ENCODE measurements at places on chromosomes 7 and 10.
A peak's percentile ranks its signal among the peaks of the same experiment; 100 is the strongest.

DNA sequence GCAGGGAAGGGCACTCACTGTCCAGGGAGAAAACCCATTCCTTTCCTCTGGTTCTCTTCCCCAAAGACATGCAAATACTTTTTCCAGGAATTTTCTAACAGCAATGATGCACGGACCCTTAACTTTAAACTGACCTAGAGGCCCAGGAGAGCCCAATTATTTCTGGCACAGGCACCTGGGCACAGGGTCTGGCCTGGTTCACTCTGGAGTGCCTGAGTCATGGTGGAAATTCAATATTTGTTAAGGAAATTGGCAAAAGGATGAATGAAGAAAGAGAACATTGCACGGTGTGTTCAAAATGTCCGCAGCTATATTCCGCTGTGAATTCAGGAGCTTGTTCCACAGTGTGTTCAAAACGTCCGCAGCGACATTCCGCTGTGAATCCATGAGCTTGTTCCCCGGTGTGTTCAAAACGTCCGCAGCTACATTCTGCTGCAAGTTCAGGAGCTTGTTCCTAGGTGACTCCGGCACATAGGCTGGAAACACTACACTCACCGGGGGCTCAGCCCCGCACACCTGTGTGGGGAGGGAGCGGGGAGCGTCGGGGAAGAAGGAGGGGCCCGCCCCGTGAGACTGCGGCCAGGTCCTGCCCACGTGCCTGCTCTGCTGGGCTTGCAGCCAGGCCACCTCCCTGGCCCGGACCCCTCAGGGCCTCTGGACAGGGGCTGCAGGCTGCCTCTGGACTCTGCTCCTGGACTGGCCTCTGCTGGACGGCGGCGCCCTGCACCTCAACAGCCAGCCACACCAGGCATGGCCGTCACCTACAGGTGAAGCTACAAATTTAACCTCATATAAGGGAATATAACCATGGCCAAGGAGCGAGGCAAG is 72.0 kb upstream of the FAM20C start:
- no peak for DNase-seq

DNA sequence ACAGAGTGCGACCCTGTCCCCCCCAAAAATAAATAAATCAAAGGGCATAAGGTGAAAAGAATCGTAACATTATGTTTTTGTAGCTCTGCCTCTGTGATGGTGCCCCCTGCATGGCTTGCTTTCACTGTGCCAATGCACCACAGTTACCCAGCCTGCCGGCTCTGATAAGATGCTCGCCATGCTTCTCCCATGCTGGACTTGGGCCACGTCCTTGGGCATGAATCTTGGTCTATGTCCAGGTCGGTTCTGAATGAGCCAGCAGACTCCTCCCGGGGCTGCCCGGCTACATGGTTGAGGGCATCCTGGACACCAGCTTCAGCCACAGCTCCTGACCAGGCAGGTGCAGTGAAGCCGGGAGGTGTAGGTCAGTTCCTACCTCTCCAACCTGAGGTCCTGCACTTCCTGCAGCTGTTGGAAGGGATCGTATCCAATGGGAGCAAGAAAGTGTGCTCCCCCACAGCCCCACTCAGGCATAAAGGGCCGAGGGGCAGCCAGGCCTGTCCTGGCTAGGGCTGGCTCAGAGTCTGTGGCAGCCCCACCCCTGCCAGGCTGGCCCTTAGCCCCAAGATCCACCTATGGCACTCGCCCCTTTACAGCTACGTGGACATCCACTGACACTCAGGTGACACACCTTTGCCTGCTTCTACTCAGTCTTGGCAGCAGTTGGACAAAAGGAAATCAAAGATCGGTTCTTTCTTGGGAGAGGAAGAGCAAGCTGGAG is 34.1 kb downstream of the CHST3 start:
- DNase-seq: no peak

GRCh38 chr7:41792120-41792519 is 89.2 kb upstream of the INHBA start:
- DNase-seq: no peak

DNA sequence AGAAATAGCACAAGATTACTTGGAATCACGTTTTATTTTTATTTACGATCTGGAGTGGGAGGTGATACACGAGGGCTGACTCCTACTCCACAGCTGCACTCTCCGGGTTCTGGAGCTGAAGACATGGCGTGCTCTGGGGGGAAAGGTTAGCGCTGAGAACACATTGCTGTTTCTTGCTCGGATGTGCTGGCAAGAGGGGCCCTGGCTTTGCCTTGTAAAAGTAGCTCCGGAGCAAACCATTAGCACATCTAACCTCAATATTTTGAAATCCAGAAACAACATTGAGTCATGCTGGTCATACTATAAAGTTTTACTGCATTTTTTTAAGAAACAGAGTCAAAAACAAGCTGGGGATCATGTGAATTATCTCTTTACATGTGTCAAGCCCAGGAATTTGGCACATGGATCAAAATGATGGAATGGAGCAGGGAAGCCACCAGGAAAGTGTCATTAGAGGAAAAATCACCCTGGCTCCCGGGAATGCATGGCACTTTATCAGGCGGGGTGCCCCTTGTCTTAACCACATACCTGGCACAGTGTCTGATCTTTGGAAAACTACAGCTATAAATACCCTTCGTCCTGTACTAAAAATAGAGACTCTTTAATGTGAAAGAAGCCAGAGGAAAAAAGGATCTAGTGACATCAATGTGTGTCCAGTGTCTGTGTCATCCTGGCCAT is 31.6 kb upstream of the LYZL1 start:
- DNase-seq: no peak

GRCh38 chr7:68074242-68074641 is 1077.6 kb downstream of the TYW1 start:
- no peak for DNase-seq

DNA sequence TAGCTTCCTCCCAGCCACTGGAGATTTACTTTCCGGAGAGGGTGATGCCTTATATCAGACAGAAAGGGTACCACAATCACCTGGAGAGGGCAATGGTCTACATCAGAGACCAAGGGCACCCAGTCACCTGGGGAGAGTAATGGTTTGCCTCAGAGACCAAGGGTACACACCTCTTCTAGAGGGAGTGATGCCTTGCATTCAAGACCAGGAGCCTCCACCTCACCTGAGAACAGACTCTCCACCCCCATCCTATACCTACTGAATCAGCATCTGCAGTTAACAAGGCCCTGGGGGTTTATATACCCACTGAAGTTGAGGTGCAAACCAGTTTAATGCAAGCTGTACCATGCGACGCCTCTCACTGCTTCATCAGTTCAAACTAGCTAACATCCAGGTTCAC is 270.2 kb upstream of the IGFBP3 start:
- no peak for DNase-seq

DNA sequence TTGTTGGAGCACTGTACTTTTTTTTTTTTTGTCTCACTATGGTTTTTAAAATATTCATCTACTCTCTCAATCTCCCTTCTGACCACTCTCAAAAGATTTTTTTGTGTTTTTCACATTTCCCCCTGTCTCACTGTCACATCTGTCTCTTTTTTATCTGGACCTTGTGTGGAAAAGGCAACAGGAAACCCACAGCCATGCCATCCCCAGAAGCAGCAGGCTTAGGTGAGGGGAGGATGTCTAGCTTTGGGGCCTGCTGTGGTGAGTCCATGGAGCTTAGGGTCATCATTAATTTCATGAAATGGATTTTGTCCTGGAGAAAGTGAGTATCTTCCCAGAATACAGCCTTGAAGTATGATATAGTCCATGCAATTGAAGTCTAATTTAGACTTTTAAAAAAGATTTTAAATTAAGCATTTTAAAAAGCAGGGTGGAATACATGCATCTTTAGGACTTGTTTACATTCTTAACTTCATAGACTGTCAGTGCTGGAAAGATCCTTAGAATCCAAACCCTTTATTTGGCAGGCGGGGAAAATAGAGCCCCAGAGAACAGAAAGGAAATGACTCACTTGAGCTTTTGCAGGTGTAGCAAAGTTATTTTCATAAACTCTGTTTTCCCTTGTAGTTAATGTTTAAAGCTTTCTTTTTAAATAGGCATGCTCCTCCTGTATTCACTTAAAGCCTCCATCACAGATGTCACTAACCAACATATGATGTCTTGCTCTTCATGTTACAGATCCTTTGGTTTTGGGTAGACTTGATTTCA is 25.1 kb downstream of the MINDY4 start:
- no peak for DNase-seq

DNA sequence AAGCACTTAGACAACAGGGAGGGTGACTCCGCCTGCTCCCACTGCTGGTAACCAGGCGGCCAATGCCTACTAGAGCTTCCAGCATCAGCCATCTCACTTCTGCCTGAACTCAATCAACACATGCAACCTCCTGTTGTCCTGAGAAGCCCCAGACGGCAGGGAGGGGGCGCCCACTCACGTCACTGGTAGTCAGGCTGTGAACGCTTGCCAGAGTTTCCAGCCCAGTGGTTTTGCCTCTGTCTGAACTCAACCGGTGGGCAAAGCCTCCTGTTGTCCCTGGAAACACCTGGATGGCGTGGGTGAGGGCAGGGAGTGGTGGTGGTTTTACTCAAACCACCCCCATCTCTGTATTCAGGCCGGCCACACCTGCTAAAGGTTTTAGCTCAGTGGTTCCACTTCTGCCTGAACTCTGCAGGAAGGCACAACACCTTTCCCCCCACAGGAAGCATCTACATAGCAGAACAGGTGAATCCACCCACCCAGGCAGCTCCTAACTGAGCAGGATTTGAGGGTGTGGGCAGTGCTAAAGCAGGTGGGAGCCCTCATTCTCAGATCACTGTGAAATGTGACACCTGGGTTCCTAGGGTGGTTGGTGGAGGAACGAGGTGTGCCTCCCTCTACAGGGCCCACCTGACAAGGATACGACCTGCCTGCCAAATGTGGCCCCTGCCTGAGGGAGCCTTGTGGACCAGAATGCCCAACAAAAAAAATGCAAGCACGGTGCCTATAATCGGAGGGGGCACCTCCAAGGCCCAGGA is 563.0 kb upstream of the SEMA3D start:
- DNase-seq: no peak

- no peak for DNase-seq
Observed at GRCh38 chr10:98745645-98746044, 298.9 kb upstream of the HPS1 start.

DNA sequence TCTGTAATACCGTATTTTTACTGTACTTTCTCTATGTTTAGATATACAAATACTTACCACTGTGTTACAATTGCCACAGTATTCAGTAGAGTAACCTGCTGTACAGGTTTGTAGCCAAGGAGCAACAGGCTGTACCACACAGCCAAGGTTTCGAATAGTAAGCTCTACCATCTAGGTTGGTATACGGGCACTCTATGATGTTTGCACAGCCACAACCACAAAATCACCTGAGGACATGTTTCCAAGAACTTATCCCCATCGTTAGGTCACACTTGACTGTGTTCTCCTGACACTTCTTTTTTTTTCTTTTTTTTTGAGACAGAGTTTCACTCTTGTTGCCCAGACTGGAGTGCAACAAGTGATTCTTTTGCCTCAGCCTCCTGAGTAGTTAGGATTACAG is 134.6 kb upstream of the TRIM24 start:
- DNase-seq: no peak

- DNase-seq: no peak
Observed at GRCh38 chr10:104622598-104623209, 18.4 kb upstream of the SORCS3 start.

GRCh38 chr10:52232561-52233350 is 81.3 kb upstream of the DKK1 start:
- DNase-seq: no peak

- no peak for DNase-seq
Observed at GRCh38 chr10:101781984-101782810, 1.0 kb downstream of the NPM3 start.

DNA sequence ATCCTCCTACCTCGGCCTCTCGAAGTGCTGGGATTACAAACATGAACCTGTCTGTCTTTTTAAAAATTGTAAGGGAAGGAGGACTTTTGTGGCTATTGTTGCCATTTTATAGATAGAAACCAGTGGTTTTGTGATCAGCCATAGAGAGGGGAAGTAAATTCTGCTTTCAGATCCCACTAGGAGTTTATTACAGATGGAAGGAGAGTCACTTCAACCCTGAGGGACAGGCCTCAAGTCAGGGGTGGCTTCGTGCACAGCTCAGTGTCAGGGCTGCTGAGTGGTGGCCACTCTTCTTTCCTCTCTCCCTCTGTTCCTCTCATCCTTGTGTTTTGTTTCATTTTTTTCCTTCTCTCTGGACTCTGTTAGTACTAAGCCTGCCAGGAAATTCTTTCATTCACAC is 60.8 kb downstream of the OGDH start:
- no peak for DNase-seq

GRCh38 chr7:5045558-5046396 is at the start of gene RBAK:
Gene RBAK, plus strand, starts transcription at chr7:5045860. Its CDS starts 2,217 bp downstream, at chr7:5048077.
- DNase-seq: peak; percentile 92

DNA sequence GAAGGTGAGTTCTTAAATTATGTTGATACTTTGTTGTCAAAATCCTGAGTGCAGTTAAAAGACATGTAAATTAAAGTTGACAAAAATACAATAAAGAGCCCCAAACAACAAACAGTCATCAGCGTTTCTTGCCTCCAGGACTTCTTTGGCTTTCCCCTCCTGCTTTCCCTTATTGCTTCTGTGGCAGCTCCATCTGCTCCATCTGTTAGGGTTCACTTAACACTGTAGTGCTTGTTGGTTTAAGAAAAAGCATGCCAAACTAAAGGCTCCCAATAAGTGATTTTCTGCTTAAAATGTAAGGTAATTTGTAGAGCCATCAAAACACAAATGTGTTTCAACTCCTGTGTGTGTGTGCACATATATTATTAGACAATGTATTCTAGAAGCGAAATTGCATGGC is 254.3 kb upstream of the GNAI1 start:
- DNase-seq: no peak

GRCh38 chr10:115654961-115655360 is 561.8 kb downstream of the ATRNL1 start:
- DNase-seq: no peak

GRCh38 chr10:116271593-116272439 is 1.2 kb downstream of the GFRA1 start:
- no peak for DNase-seq

- DNase-seq: peak; percentile 35
Observed at GRCh38 chr7:29989257-29989995, at the start of gene SCRN1. Gene SCRN1, minus strand, starts transcription at chr7:29989801. Its CDS starts 20,734 bp downstream, at chr7:29969067.

GRCh38 chr7:70190281-70190680 is 592.0 kb downstream of the AUTS2 start:
- DNase-seq: no peak

GRCh38 chr10:16155834-16156233 is 281.0 kb upstream of the PTER start:
- no peak for DNase-seq

DNA sequence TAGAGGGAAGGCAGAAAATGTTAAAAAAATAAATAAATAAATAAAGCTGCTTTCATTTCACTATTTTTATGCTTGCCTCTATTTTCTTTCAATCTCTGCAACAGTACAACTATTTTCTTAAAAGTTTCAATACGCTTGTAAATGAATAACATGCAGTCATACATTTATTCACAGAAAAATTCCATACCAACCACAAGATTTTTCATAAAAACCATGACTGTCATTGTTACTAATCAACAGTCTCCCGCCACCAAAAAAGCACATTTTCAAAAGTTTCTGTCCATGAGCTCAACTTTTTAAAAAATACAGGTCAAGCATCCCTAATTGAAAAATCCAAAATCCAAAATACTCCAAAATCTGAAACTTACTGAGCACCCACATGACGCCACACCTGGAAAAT is 5.3 kb downstream of the PARD3 start:
- no peak for DNase-seq

GRCh38 chr7:81925530-81925929 is 155.7 kb upstream of the HGF start:
- no peak for DNase-seq
